ENCODE measurements at places on chromosomes 1 and 21.

- DNase-seq, result no peak
Observed at GRCh38 chr1:41135196-41135947, 106.7 kb downstream of the SCMH1 start.

- no peak for DNase-seq
Observed at GRCh38 chr1:19819701-19820100, 4.6 kb upstream of the RNF186 start.

DNA sequence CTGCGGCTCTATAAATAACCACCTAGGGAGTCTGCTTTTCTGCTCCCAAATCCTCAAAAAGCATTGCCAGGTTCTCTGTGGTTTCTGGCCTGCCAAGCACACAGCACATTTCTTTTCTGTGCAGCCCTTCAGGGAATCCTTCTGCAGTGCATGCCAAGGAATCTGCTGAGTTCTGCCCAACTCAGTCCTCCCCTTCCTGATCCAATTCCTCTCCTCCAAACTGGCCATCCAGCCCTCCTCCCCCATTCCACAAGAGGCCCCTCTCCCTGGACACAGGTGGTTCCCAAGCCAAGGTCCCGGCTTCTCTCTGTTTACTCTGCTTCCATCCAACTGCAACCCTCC, 61.8 kb downstream of the HIVEP3 start:
- DNase-seq, result no peak

DNA sequence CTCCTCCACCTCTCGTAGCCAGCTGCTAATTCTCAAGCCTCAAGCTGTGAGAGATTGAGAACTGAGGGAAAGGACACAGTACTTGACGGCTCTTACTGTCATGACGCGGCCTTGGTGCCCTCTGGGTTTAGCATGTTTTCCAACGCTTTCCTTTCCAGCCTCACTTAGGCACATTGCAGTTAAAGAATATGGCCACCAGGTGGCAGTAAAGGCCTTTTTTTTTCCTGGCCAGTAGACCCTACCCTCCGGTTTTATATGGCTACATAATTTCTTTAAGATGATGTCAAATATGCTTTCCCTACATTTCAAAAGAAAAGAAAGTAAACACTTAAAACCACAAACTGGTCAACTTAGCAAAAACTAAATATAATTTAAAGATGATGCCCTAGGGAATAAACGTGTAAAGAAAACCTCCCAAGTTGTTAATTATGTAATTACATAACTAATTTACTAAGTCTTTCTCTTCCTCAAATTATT, 56.8 kb upstream of the PRDX6 start:
- DNase-seq, result peak; percentile 74

GRCh38 chr21:15062606-15062965, 2.2 kb downstream of the NRIP1 start:
- DNase-seq, result no peak

- DNase-seq, result no peak
Observed at GRCh38 chr21:39251326-39251725, 62.1 kb downstream of the BRWD1 start.

DNA sequence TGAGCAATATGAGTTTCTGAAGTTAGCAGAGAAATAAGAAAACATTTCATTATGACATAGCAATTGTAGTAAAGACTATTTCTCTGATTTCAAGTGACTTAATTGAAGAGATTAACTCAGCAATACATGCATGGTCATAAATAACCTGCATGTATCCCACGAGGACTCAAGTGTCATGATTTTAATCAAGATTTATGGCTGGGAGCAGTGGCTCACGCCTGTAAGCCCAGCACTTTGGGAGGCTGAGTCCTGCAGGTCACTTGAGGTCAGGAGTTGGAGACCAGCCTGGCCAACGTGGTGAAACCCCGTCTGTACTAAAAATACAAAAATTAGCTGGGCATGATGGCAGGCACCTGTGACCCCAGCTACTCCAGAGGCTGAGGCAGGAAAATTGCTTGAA, 311.9 kb upstream of the PLD5 start:
- no peak for DNase-seq

DNA sequence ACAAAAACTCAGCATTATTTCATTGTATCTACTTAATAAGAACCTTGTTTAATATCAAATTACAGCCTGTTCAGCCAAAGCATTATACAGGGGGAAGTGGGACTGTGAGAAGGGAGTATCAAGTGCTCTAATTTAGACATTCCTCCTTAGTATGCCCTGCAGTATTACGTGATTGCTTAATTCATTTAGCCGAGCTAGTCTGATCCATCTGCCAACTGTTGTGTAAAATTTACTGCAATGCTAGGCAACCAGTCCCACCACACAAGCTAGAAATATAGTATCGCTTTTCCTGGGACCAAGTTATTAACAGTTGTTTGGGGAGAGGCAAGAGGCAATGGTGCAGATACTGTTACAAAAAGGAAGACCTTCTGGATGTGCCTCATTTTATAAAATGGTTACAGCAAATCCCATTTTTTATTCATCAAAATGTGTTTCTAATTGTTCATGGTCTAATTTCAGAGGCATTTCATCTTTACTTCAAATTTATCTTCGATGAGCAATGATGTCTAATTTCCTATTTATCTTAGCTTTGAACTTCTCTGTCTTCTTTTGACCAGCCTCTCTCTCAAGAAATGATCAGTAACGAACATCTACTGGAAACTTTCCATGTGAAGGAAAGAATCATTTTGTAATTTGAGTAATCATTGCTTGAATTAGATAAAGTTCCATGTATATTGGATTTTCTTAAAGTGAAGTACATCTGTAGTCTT, 283.3 kb downstream of the DUSP10 start:
- no peak for DNase-seq

DNA sequence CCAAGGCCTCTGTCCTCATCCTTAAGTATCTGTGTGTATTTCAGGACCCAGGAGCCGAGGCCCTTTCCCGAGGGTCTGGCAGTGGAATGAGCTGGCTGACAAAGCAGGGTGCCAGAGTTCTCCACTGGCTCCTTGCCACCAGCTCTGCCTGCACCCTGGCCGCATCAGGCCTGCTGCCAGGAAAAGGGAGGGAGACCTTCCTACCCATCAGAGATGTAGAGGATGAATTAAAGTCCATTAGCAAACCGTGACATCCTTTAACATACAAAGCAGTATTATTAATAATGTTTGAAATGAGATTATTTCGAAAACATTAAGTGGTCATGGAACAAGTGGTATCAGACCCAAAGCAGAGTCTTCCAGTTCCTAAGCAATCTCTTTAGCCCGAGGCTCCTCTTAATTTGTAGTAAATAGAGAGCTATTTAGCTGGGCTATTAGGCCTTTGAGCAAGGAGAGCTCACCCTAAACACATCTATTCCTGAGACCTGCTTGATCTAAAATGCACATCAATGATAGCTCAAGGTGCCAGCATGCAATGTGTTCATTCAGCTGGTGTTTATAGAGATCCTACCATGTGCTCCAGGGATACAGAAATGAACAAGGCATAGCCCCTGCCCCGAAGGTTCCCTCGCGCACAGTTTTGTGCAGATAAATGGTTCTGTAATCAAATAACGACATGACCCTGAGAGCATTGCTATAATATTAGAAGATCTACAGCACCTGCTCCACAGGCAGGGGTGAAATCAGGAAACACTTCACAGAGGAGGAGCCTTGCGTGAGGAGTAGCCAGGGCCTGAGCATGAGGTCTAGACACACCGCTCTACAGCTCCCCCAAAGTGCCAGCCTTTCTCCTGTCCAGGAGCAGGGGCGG, 44.0 kb downstream of the FAM163A start:
- no peak for DNase-seq

- peak; percentile 25 for DNase-seq
Observed at GRCh38 chr1:13950637-13951036, 250.6 kb downstream of the PRDM2 start.

DNA sequence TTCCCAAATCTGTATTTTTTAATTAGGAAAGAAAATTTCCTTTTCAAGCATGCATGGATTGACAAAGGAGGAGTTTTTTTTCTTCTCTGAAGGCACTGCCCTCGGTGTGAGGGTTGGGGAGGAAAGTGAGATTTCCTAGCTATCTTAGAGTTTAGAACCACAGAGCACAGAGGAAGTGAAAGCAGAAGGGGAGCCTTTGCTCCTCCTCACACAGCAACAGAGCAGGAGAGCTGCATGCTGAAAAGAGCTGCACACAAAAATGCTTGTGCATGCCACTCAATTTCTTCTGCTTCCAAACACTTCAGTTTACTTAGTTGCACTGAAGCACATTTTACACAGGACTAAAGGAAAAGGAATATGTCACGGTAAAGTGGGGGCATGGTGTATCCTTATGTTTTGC, 308.1 kb downstream of the GPATCH2 start:
- no peak for DNase-seq

GRCh38 chr1:101849356-101849755, 147.4 kb downstream of the OLFM3 start:
- no peak for DNase-seq

- DNase-seq, result no peak
Observed at GRCh38 chr1:82091265-82091664, 290.5 kb downstream of the ADGRL2 start.

GRCh38 chr1:70284366-70284765, 63.2 kb downstream of the SRSF11 start:
- no peak for DNase-seq

- DNase-seq, result no peak
Observed at GRCh38 chr1:234931404-234931973, 197.1 kb downstream of the TOMM20 start.

DNA sequence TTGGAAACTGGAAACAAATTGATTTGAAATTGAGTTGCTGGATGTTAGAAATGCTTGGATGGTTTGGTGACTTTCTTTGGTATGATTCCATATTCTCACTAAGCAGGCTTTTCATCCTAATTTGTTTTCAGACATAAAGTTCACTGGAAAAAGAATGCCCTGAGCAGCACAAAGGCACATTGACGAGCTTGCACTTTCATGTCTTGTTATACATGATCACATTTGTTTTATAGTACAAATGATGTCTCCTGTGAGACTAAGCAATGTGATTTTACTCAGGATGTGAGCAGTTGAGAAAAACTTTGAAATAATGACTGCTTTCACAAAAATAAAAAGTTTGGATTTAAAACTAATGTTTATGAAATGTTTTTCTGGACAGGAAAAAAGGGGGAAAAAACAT, 63.6 kb downstream of the KCNT2 start:
- no peak for DNase-seq

DNA sequence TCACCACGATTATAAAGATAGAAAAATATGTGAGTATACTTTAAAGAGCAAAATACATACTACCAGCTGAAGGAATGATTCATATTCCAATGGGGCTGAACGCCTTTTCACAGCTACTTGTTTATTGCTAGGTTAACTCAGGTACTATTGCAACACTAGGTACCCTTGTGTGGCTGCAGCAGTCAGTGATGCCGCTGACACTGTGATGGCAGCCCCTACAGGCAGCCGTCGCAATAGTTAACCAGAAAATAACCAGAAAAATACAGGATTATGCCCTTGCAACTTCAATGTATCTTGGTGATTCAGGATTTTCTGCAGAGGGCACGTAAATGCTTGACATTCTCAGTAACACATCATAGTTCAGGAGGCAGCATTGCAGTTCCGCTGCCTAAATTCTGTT, 1.6 kb upstream of the MARK1 start:
- no peak for DNase-seq

DNA sequence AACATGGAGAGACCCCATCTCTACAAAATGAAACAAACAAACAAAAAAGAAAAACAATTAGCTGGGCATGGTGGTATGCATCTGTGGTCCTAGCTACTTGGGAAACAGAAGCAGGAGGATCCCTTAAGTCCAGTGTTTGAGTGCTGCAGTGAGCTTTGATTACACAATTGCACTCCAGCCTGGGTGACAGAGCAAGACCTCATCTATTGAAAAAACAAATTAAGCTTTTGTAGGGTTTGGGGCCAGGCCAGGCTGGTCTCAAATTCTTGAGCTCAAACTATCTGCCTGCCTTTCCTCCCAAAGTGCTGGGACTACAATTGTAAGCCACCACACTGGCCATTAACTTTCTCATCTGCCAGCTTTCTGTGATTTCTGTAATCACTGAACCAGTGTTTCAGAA, 27.2 kb downstream of the NIPAL3 start:
- no peak for DNase-seq

- peak; percentile 10 for DNase-seq
Observed at GRCh38 chr1:50620680-50621329, 197.6 kb upstream of the DMRTA2 start.

GRCh38 chr1:169110689-169111447, 4.4 kb downstream of the ATP1B1 start:
- DNase-seq, result no peak

- DNase-seq, result no peak
Observed at GRCh38 chr1:182181167-182181572, 119.7 kb upstream of the ZNF648 start.

DNA sequence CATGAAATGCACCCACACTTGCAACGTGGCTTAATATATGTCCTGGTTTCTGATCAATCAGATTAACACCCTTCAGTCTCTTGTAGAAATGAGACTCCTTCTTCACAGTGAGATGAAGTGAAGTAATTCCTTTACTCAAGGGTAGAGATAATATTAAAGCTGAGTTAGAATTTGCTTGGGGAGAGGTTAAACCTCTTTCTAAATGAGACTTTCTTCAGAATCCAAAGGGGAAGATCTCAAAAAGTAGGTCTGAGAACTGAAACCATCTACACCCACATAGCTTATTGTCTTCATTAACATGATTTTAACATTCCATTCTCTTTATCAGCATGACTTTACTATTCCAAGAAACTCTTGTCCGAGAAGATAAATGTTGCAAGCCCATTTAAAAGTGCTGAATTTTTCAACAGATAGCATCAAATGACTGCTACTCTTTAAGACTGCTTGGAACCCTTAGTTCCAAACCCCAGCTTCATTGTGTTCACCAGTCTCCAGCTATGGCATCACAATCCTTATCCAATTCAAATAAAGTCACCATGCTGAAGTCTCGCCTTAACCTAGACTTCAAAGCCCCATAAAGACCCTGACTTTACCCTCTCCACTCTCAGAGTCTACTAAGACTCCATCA, 19.2 kb upstream of the TRAF3IP3 start:
- DNase-seq, result no peak

- no peak for DNase-seq
Observed at GRCh38 chr21:42082501-42083360, 11.6 kb downstream of the UMODL1 start.

DNA sequence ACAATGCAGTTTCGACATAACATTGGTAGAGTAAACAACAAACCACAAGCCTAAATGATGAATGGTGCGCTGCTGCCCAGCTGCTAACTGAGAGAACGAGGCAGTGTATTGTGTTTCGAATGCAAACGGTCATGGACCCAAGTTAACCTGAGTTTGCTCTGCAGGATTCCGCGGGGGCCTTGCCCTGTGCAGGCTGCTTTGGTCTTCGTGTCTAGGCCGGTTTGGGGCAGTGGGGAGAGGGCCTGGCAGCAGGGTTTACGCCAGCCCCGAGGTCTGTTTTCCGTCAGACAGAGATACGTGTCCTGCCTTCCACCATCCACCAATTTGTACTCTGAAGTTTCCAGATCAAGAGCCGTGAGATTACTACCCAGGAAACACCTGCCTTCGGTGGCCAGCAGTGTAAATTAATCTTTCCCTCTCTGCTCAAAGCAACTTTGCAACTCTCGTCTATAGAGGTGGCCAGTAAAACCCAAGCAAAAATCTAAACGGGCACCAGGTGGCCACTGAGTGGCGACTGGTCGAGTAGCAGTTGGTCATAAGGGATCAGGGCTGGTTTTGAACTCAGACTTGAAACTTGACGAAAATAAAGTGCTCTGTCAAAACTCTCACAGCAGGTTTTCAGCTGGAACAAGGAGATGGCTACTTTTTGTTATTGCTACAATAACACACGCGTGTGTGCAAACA, 6.3 kb upstream of the PRDM15 start:
- DNase-seq, result no peak

Measured in HEK293T (cell line).